Mucosa of gallbladder (tissue), 1 donor: ENCODE measurements at places on chromosomes 6 and 20. TPM values are rescaled to one million over a fixed set of nuclear protein-coding genes. Genes with fewer than 3 reads are reported as not detected.
A peak's percentile ranks its signal among the peaks of the same experiment; 100 is the strongest.

DNA sequence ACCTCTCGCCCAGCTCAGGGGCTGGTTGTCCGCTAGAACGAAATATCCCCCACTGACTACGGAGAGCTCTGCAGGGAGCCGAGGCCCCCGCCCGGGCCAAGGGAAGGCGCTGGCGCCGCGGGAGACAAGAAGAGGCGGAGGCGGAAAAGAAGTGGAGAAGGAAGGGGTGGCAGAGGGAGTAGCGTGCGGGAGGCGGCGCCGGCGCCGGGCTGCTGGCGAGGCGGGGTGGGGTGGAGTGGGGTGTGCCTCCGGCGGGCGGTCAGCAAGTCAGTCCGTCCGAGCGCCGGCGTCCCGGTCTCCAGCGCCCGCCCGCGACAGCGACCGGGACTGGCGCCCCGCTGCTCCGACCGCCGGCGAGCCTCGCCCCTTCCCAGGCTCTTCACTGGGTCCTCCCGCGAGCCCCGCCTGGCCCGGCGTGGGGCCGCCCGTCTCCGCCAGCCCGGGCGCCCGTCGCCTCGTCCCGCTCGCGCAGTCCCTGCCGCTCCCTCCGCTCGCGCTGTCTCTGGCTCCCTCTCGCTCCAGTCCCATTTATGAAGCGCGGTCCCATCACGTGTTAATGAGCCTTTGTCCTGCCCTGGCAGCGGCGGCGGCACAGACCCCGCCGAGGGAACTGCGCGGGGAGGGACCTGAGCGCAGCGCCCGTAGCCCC lies at the start of gene CNR1:
TSS of gene CNR1 (minus strand) at position 504 of the 649 bp plus-strand sequence. CDS start 21,073 bp downstream, outside the sequence.
- DNase-seq, result peak; percentile 65

- peak; percentile 80 for DNase-seq
These were observed 1.6 kb downstream of the UTRN start for GRCh38 chr6:144286503-144287393.

- peak; percentile 47 for DNase-seq
These were observed 16.6 kb downstream of the B4GALT5 start for GRCh38 chr20:49697071-49697470.

GRCh38 chr6:45605971-45606370 lies 228.2 kb upstream of the SUPT3H start:
- DNase-seq, result no peak

DNA sequence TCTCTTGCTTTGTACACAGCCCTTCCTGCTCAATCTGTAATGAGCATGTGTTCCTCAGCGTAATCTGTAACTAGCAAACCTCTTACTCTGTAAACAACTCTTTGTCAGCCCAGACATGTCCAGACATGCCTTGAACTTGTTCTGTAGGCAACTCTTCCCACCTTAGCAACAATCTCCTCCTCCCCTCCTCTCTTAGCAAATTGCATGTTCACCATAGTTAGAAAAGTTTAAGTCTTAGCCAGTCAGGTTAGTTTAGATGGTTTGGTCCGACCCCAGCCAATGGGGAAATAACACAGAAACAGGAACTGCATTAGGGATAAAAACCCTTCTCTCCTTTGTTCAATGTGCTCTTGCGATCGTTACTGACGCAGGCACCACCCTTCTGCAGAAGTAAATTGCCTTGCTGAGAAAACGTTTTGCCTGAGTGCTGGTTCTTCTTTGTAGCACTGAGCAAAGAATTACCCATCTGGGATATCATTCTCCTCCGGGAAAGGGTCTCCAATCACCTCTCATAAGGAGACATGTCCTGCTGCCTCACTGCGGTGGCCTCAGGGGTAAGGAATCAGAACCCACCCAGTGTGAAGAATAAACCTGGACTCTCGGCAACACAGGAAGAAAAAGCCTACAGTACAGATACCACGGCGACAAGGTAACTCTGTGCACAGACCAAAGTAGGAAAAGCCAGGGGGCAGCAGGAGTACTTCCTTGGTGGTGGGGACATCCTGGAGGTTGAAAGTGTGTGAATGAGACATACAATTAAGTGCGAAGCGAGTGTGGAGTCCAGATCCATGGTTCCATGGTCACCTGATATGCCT lies 26.2 kb downstream of the PLN start:
- DNase-seq, result no peak

Gene NDRG3
- total RNA-seq, result 27.7 TPM

DNA sequence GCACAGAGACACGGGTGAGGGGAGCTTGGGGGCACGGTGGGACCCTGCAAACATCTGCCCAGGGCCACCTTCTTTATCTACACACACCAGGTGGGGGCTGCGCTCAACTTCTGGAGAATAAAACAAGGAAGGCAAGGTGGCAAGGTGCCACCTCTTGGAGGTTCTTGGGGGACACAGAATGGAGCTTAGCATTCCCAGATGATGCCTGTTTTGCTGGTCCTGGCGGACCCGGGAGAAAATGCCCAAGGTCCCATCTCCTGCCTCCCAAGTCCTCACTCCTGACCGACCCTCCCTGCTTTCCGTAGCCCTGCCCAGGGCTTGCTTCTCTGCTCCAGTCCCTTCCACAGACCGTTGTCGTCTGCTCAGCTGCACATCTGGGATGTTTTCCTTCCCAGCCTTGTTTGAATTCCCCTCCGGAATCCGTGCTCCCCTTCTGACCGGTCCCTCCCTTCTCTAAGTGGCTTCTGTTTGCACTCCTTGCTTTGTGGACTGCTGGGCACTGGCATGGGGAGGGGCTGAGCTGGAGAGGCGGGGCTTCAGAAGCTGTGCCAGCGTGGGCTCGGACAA lies 13.1 kb downstream of the ITPR3 start:
- no peak for DNase-seq

DNA sequence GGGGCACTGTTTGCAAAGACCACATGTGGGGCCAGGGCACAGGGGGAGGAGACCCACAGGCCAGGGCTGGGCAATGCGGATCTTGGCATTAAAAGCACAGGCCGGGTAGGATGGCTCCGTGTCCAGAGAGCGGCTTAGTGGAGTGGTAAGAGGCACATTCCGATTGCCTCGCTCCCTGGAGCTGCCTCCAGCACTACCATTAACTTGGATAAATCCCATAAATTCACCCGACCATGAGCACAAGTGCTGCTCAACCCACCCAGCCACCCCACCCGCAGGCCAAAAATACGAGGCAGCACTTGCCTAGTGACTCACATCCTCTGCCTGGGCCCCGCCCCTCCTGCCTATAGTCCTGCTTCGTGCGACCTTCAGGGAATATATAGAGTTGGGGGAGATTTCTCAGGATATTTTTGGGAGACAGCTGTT lies 67.5 kb upstream of the QKI start:
- no peak for DNase-seq

- DNase-seq, result no peak
These were observed 231.8 kb upstream of the RREB1 start for GRCh38 chr6:6875818-6876470.

Gene ATP6V1G2
- total RNA-seq, result 4.1 TPM

- no peak for DNase-seq
These were observed 209.6 kb downstream of the CDH26 start for GRCh38 chr20:60167812-60168211.

DNA sequence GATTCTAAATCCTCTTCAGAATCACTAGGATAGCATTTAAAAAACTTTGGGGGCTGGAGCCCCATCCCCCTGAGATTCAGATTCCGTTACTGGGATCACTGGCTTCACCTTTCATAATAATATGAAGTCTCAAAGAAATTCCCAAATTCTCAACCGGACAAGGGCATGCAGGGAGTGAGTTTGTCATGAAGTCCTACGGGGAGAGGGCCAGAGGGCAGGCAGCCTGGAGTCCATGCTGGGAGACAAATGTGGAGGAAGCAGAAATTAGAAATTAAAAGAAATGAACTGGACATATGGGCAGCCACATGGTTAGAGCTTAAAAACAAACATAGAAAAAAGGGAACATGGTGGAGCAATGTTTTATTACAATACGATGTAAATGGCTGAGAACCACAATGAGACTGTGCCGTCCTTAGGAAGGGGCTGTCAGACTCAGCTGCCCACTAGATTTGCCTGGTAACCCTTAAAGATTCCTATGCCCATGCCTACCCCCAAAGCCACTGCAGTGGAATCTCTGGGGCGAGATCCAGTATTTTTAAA lies 142.6 kb downstream of the CEBPB start:
- DNase-seq, result no peak
